ENCODE measurements at places on chromosomes 12 and 14. TPM values are rescaled to one million over a fixed set of nuclear protein-coding genes. Genes with fewer than 3 reads are reported as not detected.

Gene TMEM132C
- 8.0 TPM for total RNA-seq

Gene VASH1
- total RNA-seq: 149 TPM

Gene POTEG
- not detected for total RNA-seq

Gene MRPL51
- total RNA-seq: 138 TPM

Gene DPY19L2
- 1.8 TPM for total RNA-seq

Gene PFKM
- total RNA-seq: 169 TPM

Gene CLEC1B
- total RNA-seq: not detected

Gene ANO2
- not detected for total RNA-seq

Gene RHEBL1
- total RNA-seq: 2.3 TPM

Gene VAMP1
- 14.0 TPM for total RNA-seq

Gene BATF
- not detected for total RNA-seq

Gene LIN7A
- 41.9 TPM for total RNA-seq

Gene ACRBP
- total RNA-seq: 2.5 TPM

Gene CNTN1
- 81.4 TPM for total RNA-seq

Gene IGF1
- not detected for total RNA-seq

Gene SLC7A7
- 1.7 TPM for total RNA-seq

Gene AMDHD1
- total RNA-seq: not detected

Gene PSMA3
- 116 TPM for total RNA-seq

Gene LMO3
- total RNA-seq: 0.78 TPM

Gene OLR1
- not detected for total RNA-seq

Gene NKX2-1
- not detected for total RNA-seq

Gene RPL10L
- total RNA-seq: not detected

Gene OR6C2
- not detected for total RNA-seq

Gene BMAL2
- 5.3 TPM for total RNA-seq

Gene GEMIN2
- 16.1 TPM for total RNA-seq

Gene CLEC2D
- 7.2 TPM for total RNA-seq

Gene STYX
- 5.5 TPM for total RNA-seq

Gene SERPINA10
- not detected for total RNA-seq

Gene NRL
- 3.7 TPM for total RNA-seq

Gene LMNTD1
- total RNA-seq: 1.1 TPM

Gene MUCL1
- not detected for total RNA-seq
